Smooth muscle cell of trachea (primary cell): ENCODE measurements at places on chromosomes 12 and 14. TPM values are rescaled to one million over a fixed set of nuclear protein-coding genes. Genes with fewer than 3 reads are reported as not detected.

The GALNT8 gene
- total RNA-seq: under 0.01 and 0.29 TPM in 2 replicates

The SLC38A1 gene
- 18.5 and 27.6 TPM in 2 replicates for total RNA-seq

The KERA gene
- not detected in 2 replicates for total RNA-seq

The HHIPL1 gene
- 9.3 and 20.7 TPM in 2 replicates for total RNA-seq

The VASH1 gene
- total RNA-seq: 3.1 and 6.3 TPM in 2 replicates
